Activated CD4-positive, alpha-beta T cell treated with anti-CD3 and anti-CD28 coated beads for 24 hours (primary cell): ENCODE measurements at places on chromosomes 1 and 21.

GRCh38 chr1:5424802-5425703 lies 567.2 kb downstream of the NPHP4 start:
- DNase-seq, result no peak

DNA sequence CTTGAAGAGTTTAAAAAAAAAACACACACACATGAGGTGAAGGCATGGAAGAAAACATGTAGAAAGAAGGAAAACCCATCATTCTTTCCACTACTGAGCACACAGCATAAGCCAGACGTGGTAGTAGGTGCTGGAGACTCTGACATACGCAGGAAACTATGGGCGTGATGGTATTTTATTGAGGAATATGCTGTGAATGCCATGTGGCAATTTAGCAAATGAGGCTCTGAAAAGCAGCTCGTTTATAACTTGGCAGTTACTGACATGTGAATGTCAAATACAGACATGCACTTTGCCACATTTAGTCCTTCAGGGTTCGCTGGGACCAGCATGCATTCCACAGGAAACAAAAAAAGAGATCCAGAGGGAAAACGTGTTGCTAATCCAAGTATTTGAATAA lies 74.3 kb upstream of the IFNAR2 start:
- DNase-seq, result no peak

DNA sequence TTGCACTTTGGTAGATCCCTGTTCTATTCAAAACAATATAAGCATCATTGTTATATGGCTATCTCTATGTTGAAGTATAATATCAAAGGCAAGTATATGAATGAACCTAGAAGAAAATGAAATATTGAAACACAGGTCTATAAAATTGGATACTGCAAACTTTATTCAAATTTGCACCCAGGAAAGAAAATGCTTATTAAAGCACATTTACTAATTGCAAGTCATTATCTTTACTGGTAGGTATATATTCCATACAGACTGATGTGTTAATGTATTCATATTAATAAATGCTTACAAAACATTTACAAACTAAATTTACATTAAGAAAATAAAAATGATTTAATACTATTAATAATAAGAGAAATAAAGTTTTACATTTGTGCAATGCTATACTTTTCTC lies 469.8 kb downstream of the NCAM2 start:
- no peak for DNase-seq

DNA sequence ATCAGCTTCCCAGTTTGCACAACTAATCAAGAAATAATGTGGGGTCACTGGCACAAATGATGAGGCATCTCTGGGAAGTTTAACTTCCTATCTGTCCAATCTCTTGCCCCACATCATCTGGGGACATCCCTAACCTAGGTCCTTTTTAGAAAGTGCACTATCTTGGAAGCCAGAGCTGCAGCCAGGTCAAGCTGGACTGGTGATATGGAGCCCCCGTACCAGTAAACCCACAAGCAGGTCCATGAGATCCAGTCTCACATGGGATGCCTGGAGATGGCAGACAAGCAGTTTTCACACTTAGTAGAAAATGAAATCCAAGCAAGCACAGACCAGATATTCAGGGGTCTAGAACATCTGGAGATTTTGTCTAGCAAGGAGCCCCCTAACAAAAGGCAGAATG lies 27.5 kb upstream of the BSDC1 start:
- no peak for DNase-seq

- peak; percentile 3 for DNase-seq
Observed at GRCh38 chr1:222416001-222416791, 131.7 kb downstream of the HHIPL2 start.

DNA sequence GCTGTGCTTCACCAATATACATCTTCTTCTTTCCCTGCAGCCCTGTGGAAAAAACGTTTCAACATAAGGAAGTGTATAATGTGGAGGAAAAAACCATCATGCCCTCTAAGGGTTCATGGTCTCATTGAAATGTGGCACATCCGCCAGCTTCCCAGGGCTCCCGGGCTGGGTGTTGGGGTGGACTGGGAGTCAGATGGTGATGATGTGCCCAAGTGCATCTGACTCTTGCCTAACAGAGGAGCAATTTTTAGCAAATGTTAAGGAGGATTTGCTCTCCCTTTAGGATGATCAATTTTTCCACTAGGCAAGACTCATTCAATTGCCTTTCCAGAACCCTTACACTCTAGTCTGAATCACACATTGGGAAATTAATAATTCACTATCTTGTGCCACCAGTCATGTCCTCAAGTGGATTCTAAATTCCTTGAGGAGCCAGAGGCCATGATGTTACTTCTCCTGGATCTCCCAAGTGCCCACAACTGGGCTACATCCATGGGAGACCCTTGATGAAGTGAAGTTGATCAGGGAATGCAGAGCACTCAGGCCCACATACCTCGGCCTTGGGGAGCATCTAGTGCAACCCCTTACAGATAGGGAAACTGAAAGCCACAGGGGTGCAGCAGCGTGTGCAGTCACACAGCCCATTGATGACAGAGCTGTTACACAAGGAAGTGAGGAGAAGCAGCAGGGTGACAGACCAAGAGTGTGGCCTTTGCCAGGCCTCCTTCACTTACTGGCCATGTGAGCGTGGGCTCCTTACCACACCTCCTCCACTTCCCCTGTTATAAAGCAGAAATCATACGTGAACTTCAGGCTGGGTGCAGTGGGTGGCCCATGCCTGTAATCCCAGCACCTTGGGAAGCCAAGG lies 100.0 kb upstream of the SLC44A3 start:
- no peak for DNase-seq

DNA sequence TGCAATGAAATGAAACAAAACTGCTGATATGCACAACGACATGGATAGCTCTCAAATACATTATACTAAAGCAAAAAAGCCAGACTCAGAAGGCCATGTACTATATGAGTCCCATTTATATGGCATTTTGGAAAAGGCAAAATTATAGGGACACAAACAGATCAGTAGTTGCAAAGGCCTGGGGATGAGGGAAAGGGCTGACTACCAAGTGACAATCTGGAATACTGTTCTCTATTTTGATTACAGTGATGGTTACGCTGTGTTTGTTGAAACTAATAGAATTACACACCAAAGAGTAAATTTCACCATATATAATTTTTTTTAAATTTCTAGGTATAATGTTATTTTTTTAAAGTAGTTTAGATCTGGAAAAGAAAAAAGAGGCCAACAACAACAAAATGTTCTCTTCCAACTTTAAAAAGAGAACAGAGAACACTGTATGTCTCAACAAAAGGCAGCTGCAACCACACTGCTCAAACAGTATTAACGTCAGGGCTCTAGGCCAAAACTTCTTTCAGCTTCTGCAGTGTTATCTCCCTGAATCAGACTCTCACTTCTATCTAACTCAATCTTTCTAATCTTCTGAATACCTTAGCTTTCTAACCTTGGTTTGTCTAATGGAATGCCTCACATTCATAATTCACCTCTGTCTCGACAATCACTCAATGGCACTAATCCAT lies 75.8 kb downstream of the FOXJ3 start:
- DNase-seq, result no peak

DNA sequence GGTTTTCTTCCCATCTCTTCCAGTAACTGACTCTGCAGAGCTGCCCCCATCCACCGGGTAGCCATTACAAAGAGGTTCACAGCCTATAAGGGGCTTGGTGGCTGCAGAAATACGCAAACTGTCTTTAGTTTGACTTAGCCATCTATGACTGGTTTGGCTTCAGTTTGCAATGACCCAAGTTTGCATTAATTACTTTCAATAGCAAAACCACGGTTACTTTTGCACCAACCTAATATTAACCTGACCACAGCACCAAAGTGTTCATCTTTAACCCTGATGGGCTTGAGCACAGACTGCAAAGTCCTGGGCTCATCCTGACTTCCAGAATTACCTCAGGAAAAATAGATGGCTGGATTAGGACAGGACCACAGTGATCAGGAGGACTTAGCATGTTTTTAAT lies 2.2 kb upstream of the HAO2 start:
- no peak for DNase-seq

GRCh38 chr1:63857478-63857877 lies 83.7 kb downstream of the ROR1 start:
- no peak for DNase-seq

DNA sequence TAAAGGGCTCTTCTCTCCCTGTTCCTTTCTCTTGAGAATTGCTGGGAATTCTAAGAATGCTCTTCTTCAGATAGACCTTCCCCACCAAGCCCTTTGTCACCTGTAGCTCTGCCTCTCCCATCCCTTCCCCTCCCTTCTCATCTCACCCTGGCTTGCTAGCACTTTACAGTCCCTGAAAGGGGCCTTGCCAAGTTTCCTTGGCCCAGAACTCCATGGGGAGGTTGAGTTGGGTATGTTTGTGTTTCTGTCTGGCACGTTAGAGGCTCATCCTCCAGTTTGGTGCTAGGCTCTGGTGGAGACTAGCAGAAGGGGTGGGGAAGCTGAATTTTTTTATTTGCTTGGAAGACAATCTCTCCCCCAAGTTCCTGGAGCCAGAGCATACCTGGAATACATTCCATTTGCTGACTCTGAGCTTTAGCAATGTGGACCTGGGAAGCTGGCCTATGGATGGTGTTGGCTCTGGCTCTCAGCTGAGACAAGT lies 4.9 kb downstream of the CGN start:
- DNase-seq, result no peak

- no peak for DNase-seq
Observed at GRCh38 chr1:245572709-245573108, 417.9 kb downstream of the KIF26B start.

DNA sequence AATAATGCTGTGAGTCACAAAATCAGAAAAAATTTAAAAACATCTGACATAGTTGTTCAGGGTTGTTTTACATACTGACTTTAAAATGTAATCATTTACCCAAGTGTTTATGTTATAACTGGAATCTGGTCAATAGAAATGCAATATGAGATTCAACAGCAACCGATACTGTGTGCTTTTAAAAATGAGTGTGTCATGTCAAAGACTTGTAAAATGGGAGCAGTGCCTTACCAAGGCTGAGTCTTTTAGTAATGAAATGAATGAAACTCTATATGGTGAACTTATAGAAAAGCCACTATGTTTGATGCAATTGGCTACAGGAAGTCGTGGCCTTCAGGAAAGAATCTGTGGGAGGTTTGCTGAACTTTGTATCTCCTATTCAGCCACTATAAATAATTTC lies 570.2 kb downstream of the DPYD start:
- DNase-seq, result no peak

DNA sequence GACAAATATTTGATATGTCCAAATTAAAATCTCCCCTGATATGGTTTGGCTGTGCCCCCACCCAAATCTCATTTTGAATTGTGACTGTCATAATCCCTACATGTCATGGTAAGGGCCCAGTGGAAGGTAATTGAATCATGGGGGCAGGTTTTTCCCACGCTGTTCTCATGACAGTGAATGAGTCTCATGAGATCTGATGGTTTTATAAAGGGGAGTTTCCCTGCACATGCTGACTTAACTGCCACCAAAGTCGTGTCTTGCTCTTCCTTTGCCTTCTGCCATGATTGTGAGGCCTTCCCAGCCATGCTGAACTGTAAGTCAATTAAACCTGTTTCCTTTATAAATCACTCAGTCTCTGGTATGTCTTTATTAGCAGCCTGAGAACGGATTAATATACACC lies 207.0 kb downstream of the BARHL2 start:
- DNase-seq, result no peak

DNA sequence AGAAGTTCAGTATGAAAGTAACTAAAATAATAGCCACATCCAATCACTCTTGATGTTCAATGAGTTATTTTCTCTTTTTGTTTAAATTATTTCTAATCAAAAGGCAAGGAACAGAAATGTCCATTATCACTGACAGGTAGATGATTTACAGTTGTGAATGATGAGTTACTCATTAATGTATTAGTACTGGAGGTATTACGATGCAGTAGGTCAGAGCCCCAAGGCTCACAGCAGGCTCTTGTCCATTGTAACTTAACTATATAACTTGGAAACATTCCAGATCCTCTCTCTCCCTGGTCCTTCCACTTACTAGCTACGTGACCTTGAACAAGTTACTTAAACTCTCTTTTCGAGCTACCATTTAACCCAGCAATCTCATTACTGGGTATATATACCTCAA lies 39.5 kb downstream of the CRB1 start:
- DNase-seq, result no peak

DNA sequence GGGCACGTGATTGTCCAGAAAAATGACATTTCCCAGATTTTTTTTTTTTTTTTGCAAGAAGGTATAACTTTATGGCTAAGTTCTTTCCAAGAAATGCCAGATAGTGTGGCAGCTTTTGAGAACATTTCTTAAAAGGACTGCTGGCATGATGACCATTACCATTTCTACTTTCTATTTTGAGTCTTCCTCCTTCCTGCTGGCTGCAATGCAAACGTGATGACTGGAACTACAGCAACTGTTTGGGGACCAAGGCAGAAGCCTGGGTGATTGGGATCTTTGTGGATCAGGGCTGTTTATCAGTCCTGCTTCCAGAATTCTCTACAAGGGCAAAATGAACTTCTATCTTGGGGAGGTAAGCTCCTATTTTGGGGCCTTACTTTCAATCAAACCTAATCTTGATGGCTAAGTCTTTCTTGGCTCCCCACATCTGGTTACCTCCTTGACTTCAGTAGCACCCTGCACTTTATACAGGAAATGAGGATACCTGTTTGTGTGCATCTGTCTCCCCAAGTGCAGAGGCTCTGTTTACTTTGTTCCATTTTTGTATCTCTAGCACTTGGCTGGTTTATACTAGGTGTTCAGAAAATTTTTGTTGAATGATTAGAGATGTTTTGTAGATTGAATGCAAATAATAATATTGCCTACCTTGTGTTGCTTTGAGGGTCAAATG lies 3.7 kb upstream of the DDX20 start:
- no peak for DNase-seq

DNA sequence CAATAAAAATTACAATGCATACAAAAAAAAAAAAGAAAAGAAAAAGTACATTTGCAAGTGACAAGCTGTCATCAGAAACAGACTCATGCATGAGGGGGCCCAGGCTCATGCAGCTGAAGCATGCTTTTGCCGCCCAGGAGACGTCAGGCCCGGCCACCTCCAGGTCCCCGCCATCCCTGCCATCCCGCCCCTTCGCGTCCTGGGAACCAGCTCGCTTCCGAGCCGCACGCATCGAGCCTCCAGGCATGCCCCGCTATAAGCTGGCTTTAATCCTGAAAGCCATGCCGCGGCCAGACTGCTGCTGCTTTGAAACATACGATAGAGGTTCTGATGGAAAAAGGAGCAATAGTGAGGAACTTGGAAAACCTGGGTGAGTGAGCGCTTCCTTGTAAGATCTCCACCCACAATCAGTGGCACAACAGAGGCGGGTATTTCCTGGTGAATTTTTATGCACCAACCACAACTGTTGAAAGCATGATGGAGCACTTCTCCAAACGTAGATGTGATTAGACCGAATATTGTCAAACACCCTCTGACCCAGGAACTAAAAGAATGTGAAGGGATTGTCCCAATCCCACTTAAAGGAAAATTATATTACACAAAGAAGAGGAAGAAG lies 113.7 kb downstream of the FAF1 start:
- DNase-seq, result no peak
